ENCODE measurements at places on chromosomes 4 and X. TPM values are rescaled to one million over a fixed set of nuclear protein-coding genes. Genes with fewer than 3 reads are reported as not detected.

Gene CLDN22
- polyA plus RNA-seq: 0.02 TPM

Gene TTC29
- polyA plus RNA-seq: not detected

Gene ARAP2
- polyA plus RNA-seq: 3.2 TPM

Gene COX7B2
- polyA plus RNA-seq: not detected

Gene NPNT
- 48.6 TPM for polyA plus RNA-seq

Gene FGFR3
- 163 TPM for polyA plus RNA-seq

Gene KDR
- polyA plus RNA-seq: 6.0 TPM

Gene NSUN7
- polyA plus RNA-seq: 6.1 TPM

Gene PRDM8
- polyA plus RNA-seq: 0.49 TPM

Gene ETDA
- not detected for polyA plus RNA-seq

Gene TCEAL2
- 24.2 TPM for polyA plus RNA-seq

Gene NALF2
- 1.0 TPM for polyA plus RNA-seq

Gene LARP1B
- 20.9 TPM for polyA plus RNA-seq

Gene LRIT3
- 0.27 TPM for polyA plus RNA-seq

Gene MAMLD1
- 3.9 TPM for polyA plus RNA-seq

Gene CITED1
- polyA plus RNA-seq: 1.4 TPM

Gene DUSP21
- polyA plus RNA-seq: not detected

Gene DDIT4L
- not detected for polyA plus RNA-seq

Gene GAGE12J
- not detected for polyA plus RNA-seq

Gene DKC1
- polyA plus RNA-seq: 26.5 TPM

Gene GPRIN3
- 2.0 TPM for polyA plus RNA-seq

Gene MTNR1A
- 0.09 TPM for polyA plus RNA-seq

Gene CC2D2A
- polyA plus RNA-seq: 6.2 TPM

Gene PAGE2B
- 0.54 TPM for polyA plus RNA-seq

Gene IQCM
- polyA plus RNA-seq: not detected

Gene TEX13D
- polyA plus RNA-seq: 0.02 TPM

Gene CFAP97
- 3.4 TPM for polyA plus RNA-seq

Gene SH2D1A
- 0.08 TPM for polyA plus RNA-seq

Gene FAM3A
- polyA plus RNA-seq: 70.7 TPM

Gene SPON2
- polyA plus RNA-seq: 10.1 TPM

Gene FOXR2
- polyA plus RNA-seq: not detected

Gene HSFX3
- polyA plus RNA-seq: not detected

Gene MAP9
- 4.9 TPM for polyA plus RNA-seq

Gene KLB
- polyA plus RNA-seq: 0.94 TPM
